ENCODE measurements at places on chromosomes 4 and X. TPM values are rescaled to one million over a fixed set of nuclear protein-coding genes. Genes with fewer than 3 reads are reported as not detected.

Gene LPAR4
- 16.3 TPM for total RNA-seq

DNA sequence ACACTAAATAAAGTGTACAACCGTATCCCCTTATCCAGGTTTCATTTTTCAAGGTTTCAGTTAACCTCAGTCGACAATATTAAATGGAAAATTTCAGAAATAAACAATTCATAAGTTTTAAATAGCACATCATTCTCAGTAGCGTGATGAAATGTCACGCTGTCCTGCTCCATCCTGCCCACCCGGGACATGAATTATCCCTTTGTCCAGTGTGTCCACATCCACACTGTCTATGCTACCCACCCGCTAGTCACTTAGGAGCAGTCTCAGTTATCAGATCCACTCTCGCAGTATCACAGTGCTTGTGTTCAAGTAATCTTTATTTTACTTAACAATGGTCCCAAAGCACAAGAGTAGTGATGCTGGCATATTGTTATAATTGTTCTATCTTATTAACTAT, 54.7 kb downstream of the FRYL start:
- H3K27ac ChIP-seq, result no peak overlapping the region
- H3K4me1 ChIP-seq, result peaks cover 7% of the 10 kb centered on the region
- no peaks in the 10 kb centered on the region for H3K36me3 ChIP-seq
- no peak overlapping the region for H3K4me3 ChIP-seq

- no peaks in the 10 kb centered on the region for H3K36me3 ChIP-seq
- no peak overlapping the region for H3K4me3 ChIP-seq
- no peaks in the 10 kb centered on the region for H3K27me3 ChIP-seq
- H3K4me1 ChIP-seq, result no peaks in the 10 kb centered on the region
Measured at GRCh38 chr4:112069110-112069509, 76.1 kb upstream of the FAM241A start.

DNA sequence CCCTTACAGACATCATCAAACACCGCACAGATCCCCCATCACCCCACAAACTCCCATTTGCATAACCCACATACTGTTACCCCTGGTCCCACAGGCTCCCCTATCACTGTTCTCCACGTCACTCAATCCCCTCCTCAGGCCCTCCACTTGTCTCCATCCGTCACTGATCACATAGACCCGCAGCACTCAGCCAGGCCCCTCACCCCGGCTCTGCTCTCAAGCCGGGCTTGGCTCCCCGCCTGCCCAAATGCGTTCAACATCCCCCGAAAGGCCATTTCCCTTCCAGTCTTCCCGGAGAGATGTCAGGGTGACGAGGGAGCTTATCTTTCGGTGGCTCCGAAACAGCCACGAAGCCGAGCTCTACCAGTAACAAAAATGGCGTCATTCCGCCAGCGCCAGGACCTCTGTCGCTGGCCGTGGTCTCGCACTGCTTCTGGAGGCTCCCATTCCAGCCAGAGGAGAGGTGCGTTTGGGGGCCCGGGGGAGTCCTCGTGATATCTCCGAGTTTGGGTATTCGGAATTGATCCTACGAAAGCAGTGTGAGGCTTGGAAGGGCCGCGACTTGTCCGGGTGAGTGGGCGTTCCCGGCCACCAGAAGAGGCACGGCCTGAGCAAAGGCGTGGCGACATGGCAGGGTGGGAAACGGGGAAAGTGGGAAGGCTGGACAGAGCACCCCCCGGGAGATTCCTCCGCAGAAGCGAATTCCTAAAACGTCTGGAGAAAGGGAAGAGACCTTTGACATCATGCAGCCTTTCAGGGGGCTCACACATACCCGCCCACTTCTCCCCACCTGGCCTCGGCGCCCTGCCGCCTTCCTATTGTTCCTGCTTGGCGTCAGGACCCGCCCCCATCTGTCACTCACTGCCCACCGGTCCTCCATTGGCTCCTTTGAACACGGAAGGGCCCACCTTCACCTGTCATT, at the start of gene ZNF630:
TSS of gene ZNF630 (minus strand) at position 577 of the 922 bp plus-strand sequence. CDS start 4,754 bp downstream, outside the sequence.
- H3K27ac ChIP-seq, result 0 out of 2 replicates have a peak within 1 kb of the TSS, but pooled peaks have one; percentile 15
- peak within 1 kb of the TSS; percentile 70 for H3K4me3 ChIP-seq
- H3K4me1 ChIP-seq, result no peaks in the 10 kb centered on the region
- no peak for DNase-seq
- no peaks in the 10 kb centered on the region for H3K36me3 ChIP-seq
- H3K27me3 ChIP-seq, result no peaks in the 10 kb centered on the region

Gene SCML2
- total RNA-seq, result 21.3 TPM

Gene CACNA1F
- 0.77 TPM for total RNA-seq

GRCh38 chr4:152586668-152587067, 50.8 kb upstream of the FBXW7 start:
- H3K4me3 ChIP-seq, result no peak overlapping the region
- no peaks in the 10 kb centered on the region for H3K27me3 ChIP-seq
- no peak for DNase-seq
- no peaks in the 10 kb centered on the region for H3K36me3 ChIP-seq
- H3K4me1 ChIP-seq, result peaks cover 2% of the 10 kb centered on the region

DNA sequence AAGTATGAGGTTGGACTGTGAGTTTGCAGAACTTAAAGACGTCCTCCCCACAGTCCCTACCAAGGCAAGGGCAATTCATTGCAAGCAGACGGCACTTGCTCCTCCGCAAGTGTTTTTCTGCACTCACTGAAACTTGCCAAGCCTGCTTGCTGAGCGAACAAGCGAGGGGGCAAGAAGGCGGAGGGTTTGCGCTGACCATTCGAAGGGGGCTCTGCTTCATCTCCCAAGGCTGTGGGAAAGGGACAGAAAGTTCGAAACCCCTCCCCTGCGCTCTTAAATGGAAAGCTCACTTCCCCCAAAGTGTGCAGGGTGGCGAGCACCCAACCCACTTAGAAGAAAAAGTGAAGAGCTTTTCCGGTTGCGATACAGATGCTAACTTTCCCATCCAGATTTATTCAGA, 1.4 kb downstream of the MID1 start:
- H3K27me3 ChIP-seq, result no peaks in the 10 kb centered on the region
- no peak for DNase-seq
- peaks cover 4% of the 10 kb centered on the region for H3K4me1 ChIP-seq
- peak overlapping the region; percentile 68 for H3K4me3 ChIP-seq
- H3K36me3 ChIP-seq, result no peaks in the 10 kb centered on the region

Gene PIGA
- 15.7 TPM for total RNA-seq

Gene SH3RF1
- total RNA-seq, result 14.2 TPM

DNA sequence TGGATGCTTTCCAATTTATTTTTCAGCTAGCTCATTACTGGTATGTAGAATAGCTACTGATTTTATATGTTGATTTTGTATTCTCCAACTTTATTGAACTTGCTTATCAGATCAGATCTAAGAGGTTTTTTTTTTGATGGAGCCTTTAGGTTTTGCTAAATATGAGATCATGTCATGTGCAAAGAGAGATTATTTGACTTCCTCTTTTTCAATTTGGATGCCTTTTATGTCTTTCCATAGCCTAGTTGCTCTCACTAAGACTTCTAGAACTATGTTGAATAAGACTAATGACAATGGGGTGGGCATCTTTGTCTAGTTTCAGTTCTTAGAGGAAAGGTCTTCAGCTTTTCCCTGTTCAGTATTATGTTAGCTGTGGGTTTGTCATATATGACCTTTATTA, 11.7 kb downstream of the MAGEE1 start:
- H3K4me1 ChIP-seq, result no peaks in the 10 kb centered on the region
- H3K4me3 ChIP-seq, result no peak overlapping the region
- H3K27ac ChIP-seq, result no peak overlapping the region
- DNase-seq, result no peak
- H3K36me3 ChIP-seq, result no peaks in the 10 kb centered on the region

Gene NR3C2
- 3.0 TPM for total RNA-seq

GRCh38 chr4:11687727-11688126, 259.0 kb upstream of the HS3ST1 start:
- no peaks in the 10 kb centered on the region for H3K36me3 ChIP-seq
- no peak for DNase-seq

Gene IL2
- not detected for total RNA-seq

Gene NHSL2
- total RNA-seq, result 7.2 TPM

Gene RPL36A
- total RNA-seq, result 309 TPM

Gene ANOS1
- total RNA-seq, result 57.8 TPM

Gene SERPINA7
- not detected for total RNA-seq

Gene RTL3
- total RNA-seq, result not detected

DNA sequence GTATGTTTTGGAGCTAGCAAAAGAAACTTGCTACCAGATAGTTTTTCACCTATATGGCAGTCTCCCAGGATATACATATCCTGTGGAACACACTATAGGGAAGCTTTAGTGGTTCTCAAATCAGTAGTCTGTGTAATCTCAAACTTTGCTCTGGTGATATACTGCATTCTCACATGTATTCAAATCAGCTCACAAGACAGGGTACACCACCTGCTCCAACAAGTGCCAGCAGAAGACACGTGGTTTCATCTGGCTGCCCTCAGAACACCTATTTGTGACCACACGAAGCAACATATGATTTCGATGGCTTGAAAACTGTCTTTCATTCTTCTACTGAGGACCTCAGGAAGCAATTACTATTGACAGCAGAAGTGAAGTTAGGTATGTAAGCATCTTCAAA, 37.7 kb downstream of the BCLAF3 start:
- no peaks in the 10 kb centered on the region for H3K36me3 ChIP-seq
- H3K4me1 ChIP-seq, result no peaks in the 10 kb centered on the region
- H3K27ac ChIP-seq, result no peak overlapping the region
- no peak overlapping the region for H3K4me3 ChIP-seq

- DNase-seq, result no peak
- H3K36me3 ChIP-seq, result peaks cover 3% of the 10 kb centered on the region
- no peaks in the 10 kb centered on the region for H3K27me3 ChIP-seq
- H3K4me3 ChIP-seq, result no peak overlapping the region
- no peaks in the 10 kb centered on the region for H3K4me1 ChIP-seq
Measured at GRCh38 chrX:9466736-9467135, 1.9 kb downstream of the TBL1X start.

Gene EOLA2
- 25.5 TPM for total RNA-seq

- peaks cover 22% of the 10 kb centered on the region for H3K36me3 ChIP-seq
- no peaks in the 10 kb centered on the region for H3K27me3 ChIP-seq
- DNase-seq, result no peak
Measured at GRCh38 chrX:72207366-72207765, 25.8 kb downstream of the PIN4 start.

- peak overlapping the region; percentile 97 for H3K27ac ChIP-seq
- no peaks in the 10 kb centered on the region for H3K36me3 ChIP-seq
- peak overlapping the region; percentile 92 for H3K4me3 ChIP-seq
- H3K27me3 ChIP-seq, result no peaks in the 10 kb centered on the region
- DNase-seq, result no peak
Measured at GRCh38 chr4:98996056-98996764, 689 bp downstream of the METAP1 start.

GRCh38 chr4:114911111-114911510, 202.3 kb downstream of the NDST4 start:
- H3K36me3 ChIP-seq, result no peaks in the 10 kb centered on the region
- H3K27me3 ChIP-seq, result no peaks in the 10 kb centered on the region
- H3K4me1 ChIP-seq, result no peaks in the 10 kb centered on the region
- H3K4me3 ChIP-seq, result no peak overlapping the region

Measured in H1 (cell line).